AG10803 (cell line): ENCODE measurements at places on chromosomes 2 and 18.

DNA sequence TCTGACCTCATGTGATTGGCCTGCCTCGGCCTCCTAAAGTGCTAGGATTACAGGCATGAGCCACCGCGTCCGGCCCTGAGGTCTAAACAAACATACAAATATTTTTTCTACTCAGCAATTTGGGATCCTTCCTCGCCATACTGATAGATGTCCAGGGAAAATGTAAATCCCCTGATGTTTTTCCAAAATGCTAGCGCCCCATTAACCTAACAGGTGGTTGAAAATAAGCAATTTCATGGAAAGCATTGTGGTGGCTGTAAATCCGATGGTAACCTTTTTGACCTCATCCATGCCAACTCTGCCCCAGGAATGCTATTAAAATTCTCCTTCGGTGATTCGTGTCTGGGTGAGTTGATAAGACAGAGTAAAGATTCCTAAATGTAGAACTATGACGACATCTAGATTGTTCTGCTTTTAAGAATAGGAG lies 19.3 kb downstream of the GEMIN6 start:
- no peak for DNase-seq

DNA sequence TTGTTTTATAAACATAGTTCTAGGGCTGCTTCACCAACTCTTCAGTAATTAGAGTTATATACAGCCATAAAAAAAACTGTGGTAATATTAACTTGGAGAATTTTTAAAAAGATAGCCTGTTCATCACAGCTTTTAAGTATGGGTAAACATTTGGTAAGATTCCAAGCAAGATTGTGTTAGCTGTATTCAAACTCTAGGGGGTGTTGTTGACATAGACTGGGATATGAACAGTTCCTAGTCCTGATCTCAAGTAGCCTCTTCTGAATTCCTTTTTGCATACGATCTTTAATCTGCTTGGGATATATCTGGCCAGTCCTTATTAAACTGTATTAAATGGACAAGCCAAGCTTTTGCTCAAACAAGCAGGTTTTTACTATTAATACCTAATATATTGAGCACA lies 13.4 kb downstream of the NOP58 start:
- DNase-seq = peak; percentile 75

GRCh38 chr2:139790807-139791752 lies 1010.9 kb upstream of the NXPH2 start:
- DNase-seq = peak; percentile 3

- no peak for DNase-seq
These were observed 62.5 kb downstream of the TGOLN2 start for GRCh38 chr2:85265304-85265703.

- DNase-seq = peak; percentile 73
These were observed 226.0 kb upstream of the TANK start for GRCh38 chr2:160934263-160934662.

GRCh38 chr18:12231986-12232385 lies 22.2 kb upstream of the CIDEA start:
- DNase-seq = no peak

DNA sequence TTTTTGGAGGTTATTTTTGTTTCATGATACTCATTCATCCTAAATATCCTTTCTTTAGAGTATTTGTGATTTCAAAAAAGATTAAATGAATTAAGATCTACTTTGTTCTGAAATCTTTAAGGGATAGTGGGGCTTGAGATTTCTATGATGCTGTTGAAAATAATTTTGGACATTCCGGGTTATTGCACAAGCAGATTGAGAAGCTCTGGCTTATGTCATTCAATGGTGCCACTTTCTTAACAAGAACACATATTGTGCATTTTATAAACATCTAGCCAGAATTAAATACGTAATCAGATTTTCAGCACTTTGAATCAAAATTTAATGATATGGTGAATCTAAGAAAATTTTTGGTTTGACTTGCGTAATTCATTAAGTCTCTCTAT lies 207.7 kb upstream of the COL3A1 start:
- DNase-seq = peak; percentile 43

DNA sequence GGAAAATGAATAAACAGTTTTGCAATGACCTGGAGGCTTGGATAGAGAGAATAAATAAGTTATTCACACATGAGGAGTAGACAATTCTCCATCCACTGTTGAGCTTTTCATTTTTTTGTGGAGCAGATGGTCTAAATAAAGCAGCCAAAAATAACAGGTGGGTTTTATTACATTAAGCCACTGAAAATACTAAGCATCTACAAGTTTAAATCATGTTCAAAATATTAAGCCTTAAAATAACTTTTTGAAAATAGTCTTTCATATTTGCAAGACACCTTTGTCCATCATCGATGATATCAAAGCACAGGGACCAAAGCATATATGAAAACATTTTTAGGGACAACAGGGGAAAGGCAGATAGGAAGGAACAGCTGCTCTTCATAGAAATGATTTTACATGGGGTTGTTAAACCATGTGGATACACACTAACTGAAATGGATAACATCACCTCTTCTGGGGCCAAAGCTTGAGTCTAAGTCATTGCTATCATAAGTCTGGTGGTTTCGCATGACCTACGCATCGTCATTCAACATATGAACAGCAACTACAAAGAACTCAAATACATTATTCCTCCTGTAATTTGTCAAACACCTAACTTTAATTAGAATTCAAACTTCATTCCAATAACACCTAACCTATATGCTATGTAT lies 197.6 kb upstream of the CHST9 start:
- DNase-seq = no peak

DNA sequence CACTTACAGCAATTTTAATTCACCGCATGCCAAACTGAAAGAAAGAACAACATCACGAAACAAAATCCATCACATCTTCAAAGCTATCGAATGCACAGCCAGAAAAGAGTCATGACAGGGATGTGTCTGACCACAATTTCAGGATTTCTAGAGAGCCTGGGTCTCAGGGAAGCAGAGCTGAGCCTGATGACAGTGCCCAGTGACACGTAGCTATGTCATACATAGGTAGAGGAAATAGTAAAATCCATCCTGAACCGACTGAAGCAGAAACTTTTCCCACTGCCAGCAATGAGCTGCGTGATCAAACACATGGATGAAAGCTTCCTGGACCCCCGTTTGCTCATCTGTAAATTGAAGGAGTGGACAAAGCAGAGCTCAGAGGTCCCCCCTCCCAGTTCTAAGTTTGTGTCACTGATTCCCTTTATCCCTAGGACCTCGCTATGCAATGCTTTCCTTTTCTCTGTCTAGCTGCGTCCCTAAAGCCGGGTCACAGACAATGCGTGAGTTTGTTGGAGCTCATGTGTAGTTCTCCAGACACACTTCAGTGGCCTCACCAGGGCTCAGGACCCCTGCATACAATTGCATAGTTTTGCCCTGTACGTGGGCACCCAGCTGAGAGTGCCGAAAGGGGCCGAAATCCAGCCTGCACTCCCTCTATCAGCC lies 37.6 kb downstream of the CCBE1 start:
- DNase-seq = no peak

GRCh38 chr18:58049000-58049688 lies 5.1 kb downstream of the NEDD4L start:
- DNase-seq = no peak

GRCh38 chr18:10249270-10249669 lies 205.2 kb upstream of the APCDD1 start:
- DNase-seq = no peak

DNA sequence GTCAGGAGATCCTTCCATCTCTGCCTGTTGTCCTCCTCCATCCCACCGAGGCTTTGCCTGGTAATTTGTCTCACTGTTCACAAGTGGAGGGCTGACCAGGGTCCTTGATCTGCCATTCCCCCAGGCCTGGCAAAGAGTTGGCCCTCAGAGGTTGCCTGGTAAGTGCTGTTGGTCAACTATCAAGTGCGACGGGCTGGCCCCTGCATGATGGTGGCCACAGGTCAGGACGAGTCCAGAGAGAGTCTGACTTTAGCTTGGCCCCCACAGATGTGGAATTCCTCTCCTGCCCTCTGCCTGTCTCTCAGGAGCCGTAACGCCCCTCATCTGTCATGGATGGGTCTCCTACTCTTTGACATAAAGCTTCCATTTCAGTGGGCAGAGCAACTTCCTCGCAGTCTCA lies 97.3 kb upstream of the SMIM21 start:
- no peak for DNase-seq

GRCh38 chr2:14936426-14936825 lies 303.9 kb downstream of the LRATD1 start:
- DNase-seq = no peak

DNA sequence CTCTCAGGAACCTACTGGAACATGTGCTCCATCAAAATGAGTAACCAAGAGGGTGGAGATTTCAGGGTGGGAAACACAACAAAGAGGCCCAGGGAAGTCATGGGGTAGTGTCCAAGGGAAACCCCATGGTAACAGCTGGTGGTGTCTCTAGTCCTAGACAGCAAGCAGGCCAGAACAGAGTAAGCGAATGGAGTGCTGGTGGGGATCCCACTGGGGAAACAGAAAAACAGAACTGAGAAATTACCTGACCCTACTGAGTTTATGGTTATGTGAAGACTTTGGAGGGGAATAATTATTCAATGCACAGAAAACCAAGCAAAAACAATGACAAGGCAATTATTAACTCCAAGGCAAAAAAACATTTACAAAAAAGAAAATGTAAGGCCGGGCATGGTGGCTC lies 16.9 kb downstream of the ERCC3 start:
- DNase-seq = no peak

GRCh38 chr2:120258196-120258595 lies 5.5 kb downstream of the RALB start:
- DNase-seq = no peak

DNA sequence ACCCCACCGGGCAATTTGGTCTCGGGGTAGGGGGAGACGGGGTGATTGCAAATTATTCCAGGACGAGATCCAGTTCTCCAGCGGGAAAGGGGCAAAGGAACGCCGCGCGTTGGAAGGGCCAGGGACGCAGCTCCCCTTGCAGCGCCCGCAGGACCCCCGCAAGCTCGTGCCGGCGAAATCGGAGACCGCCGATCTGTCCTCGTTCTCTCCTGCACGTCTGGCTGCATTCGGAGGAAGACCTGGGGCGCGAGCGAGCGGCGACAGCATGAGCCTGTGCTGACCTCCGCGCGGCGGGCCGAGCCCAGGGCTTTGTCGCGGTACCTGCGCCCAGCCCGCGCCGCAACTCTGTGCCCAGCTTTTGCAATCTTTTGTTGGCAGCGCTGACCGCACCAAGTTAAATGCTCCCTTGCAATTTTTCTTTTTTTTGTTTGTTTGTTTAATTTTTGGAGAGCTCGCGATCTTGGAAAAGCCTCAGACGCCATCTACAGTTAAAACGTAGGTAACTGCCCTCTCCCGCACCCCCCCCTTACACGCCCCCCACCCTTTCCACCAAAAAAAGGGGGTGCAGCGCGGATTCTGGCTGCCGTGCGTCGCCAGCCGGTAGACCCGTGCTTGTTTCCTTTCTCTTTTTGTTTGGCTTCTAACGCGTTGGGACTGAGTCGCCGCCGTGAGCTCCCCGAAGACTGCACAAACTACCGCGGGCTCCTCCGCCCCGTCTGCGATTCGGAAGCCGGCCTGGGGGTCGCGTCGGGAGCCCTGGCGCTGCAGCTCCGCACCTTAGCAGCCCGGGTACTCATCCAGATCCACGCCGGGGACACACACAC lies 667 bp downstream of the TRIB2 start:
- peak; percentile 71 for DNase-seq

- DNase-seq = peak; percentile 5
These were observed 76.6 kb upstream of the GRB14 start for GRCh38 chr2:164697688-164698461.

DNA sequence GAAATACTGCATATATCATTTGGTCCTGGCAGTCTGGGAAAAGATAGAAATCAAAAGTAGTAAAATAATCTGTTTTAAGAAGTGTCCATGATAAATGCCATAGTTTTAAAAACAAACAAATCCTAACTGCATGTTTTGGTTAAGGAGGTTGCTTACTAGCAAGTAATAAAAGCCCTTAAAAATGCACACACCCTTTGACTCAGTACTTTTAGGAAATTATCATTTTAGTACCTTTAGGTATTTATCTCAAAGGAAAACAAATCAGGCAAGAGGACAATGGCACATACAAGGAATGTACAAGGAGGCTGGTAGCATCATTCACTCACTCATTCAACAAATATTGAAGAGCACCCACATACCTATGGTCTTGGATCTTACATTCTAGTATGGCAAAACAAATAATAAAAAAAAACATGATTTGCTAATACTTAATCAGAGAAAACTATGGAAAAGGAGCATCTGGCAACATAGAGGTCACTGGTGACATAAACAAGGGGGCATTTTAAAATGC lies 67.6 kb downstream of the OLA1 start:
- DNase-seq = peak; percentile 9

GRCh38 chr2:172467382-172467781 lies 40.0 kb downstream of the ITGA6 start:
- no peak for DNase-seq

DNA sequence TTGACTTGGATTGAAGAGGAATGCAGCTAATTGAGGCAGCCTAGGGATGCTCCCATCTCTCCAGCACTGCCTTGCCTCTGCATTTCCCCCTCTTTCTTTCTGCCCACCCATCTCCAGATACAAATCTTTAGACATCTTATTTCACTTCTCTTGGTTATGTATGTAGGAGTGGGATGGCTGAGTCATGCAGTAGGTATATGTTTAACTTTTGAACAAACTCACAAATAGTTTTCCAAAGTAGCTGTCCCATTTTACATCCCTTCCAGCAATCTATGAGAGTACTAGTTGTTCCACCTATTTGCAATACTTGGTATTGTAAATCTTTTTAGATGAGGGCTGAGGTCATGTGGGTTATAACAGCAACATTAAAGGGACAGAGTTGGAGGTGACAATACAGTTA lies 329.9 kb downstream of the DYSF start:
- DNase-seq = no peak

DNA sequence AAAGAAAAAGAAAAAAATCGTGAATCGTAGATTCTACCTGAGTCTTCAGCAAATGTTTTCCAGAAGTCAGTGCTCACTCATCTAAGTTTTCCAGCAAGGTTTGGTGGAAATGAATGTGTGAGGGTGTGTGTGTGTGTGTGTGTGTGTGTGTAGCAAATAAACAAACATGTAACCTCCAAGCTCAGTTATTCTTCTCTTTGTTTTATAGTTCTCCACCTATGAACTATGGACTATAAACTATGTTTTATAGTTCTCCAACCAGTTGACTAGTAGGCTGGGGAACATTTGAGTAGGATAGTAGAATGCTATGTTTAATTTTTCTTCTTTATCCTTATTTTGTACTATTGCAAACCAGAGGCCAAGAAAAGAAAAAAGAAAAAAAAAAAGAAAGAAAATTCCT lies 44.6 kb upstream of the SERPINE2 start:
- DNase-seq = no peak

GRCh38 chr2:201701646-201702045 lies 3.2 kb upstream of the MPP4 start:
- DNase-seq = no peak
